COR-L47 (cell line): ENCODE measurements at places on chromosomes 2 and 18.

DNA sequence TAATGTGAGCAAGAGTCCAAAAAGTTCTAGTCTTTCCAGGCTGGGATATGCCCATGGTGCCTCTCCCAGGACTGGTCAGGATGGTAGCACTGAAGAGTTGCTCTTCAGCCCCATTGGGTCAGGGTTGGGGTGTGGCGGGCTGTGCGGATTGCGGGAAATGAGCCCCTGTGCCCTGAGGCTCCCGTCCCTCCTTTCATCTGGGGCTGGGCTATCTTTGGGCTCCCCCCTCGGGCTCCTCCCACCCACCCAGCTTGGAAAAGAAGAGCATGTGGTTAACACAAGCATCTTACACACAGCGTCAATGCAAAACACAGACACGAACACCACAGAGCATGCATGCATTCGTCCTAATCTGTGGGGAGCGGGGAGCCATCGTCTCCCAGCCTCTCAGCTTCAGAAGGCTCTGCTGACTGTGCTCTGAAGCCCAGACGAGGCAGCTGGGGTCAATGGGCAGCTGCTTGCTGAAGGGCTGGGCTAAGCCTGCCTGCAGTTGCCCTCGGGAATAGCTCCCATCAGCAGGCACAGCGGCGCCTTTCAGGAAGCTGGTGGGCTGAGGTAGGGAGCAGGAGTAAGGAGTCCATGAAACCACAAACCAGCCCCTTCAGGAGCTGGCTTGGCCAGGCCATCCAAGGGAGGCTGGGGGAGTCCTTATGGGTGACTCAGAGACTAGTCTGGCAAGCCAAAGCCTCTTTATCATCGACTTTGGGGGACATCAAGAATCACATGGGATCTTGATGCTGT, 112.9 kb downstream of the CLIP4 start:
- no peak for DNase-seq

GRCh38 chr2:44906972-44907371, 34.5 kb upstream of the SIX3 start:
- DNase-seq, result no peak

- no peak for DNase-seq
Measured at GRCh38 chr2:67574230-67574629, 177.1 kb downstream of the ETAA1 start.

GRCh38 chr18:6624271-6624660, 105.2 kb upstream of the ARHGAP28 start:
- no peak for DNase-seq

GRCh38 chr2:156436497-156437085, 412 bp downstream of the GPD2 start:
- DNase-seq, result no peak

DNA sequence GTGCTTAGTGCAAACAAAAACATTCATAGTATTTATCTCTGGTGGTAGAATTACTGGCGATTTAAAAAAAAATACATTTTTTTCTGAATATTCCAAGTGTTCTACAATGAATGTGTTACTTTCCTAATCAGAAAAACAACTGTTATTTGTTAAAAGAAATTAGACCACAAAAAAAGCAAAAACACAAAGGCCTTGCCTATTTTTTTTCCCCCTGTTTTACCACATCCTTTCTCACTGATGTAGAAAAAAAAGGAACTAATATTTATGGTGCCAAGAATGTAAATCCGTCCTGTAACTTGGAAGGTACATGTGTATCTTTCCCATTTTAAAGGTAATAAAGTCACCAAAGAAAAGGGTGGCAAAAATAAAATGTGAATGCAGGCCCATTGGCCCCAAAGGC, 28.4 kb upstream of the MGAT4A start:
- DNase-seq, result no peak

GRCh38 chr2:222713002-222713401, 41.5 kb downstream of the MOGAT1 start:
- no peak for DNase-seq

GRCh38 chr2:237222178-237222577, 136.5 kb downstream of the COPS8 start:
- no peak for DNase-seq

DNA sequence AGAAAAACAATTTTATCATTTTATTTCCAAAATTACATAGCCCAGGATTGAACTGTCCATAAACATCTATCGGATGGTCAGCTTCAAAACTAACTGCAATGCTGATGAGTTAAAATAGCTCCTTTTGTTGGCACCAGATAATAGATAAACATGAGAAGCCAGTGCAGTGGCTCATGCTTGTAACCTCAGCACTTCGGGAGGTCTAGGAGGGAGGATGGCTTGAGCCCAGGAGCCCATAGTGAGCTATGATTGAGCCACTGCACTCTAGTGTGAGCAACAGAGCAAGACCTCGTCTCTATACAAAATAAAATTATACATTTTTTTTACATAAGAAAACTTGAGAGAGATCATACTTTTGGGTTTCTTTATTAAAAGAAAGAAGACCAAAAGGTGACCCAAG, 34.6 kb upstream of the IMPA2 start:
- no peak for DNase-seq

DNA sequence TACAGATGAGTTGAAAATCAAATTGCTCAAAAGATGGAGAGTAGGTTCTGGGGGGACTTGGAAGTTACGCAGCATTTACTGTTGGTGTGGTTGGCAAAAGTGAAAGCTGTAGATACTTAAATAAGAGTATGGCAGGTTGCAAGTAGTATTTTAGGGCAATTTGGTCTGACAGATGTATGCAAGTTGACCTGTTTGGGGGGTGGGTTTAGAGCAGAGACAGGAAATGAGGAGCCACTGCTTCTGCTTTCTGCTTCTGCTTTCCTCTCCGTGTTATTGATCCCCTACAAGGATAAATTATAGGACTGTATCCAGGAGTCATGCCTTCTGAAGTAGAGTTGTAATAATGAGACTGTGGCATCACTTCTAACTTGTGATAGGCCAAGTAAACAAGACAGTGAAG, 71.2 kb downstream of the EPAS1 start:
- DNase-seq, result no peak
